Thoracic aorta (tissue), 2 donors: ENCODE measurements at places on chromosomes 1 and 21.

DNA sequence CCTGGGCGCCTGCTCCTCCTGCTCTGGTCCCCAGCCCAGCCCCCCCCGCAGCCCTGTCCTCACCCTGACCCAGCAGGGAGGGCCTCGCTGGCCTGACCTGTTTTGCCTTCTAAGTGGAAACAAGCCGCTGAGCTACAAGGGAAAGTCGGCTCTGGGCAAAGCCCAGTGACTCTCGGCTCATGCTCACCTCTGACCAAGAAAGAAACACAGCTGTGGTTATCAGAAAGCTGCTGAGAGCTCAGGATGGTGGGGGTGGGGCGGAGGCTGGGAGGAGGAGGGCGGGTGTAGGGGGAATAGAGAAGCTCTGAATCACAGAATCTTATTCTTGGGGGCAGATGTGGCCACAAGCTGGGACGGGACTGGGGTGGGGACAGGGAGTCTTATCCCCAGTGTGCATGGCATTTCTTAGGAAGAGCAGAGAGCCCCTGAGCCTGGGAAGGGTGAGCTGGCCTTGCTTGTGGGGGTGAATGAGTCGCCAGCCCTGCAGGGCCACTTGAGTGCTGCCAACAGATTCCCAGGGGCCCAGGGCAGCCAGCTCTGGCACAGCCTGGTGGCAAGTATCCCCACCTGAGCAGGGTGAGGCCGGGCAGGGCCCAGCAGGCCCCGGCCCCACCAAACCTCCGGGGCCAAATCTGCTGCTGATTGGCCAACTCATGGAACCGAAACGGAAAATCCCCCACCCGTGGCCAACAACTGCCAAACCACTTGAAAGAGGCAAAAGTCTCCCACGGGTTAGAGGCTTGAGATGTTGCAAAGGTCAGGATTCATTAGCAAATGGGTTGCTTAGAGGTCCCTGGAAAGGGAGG, 120.6 kb downstream of the SPSB1 start:
- DNase-seq: peak; percentile 57

DNA sequence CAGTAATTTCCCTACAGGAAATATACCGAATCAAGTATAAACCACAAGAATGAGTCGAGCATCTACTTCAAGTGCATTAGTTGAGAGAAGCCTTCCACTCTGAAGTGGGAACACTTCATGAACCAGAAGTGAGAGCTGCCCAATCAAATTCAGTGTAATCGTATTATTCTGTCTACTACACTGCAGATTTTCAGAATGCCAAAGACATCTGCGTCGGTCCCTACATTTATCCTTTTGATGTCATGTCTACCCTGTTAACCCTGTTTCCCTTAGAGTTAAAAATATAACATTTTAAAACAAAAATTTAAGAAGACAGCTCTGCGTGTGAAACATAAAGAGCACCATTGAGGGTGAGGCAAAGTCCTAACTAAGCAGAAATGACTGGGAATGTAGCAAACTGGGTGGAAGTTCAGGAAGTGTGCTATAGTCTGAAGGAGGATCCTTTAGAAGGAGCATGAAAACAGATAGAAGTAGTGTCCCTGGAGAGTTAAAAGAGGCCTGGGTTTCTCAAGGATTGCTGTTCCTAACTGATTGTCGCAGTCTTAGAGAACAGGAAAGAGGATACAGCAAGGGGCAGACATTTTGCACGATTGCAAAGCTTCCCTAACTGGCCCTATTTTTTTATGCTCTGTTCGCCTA, 291.2 kb downstream of the PTPRC start:
- no peak for DNase-seq

GRCh38 chr1:47231301-47232186, 481 bp downstream of the TAL1 start:
- no peak for DNase-seq

DNA sequence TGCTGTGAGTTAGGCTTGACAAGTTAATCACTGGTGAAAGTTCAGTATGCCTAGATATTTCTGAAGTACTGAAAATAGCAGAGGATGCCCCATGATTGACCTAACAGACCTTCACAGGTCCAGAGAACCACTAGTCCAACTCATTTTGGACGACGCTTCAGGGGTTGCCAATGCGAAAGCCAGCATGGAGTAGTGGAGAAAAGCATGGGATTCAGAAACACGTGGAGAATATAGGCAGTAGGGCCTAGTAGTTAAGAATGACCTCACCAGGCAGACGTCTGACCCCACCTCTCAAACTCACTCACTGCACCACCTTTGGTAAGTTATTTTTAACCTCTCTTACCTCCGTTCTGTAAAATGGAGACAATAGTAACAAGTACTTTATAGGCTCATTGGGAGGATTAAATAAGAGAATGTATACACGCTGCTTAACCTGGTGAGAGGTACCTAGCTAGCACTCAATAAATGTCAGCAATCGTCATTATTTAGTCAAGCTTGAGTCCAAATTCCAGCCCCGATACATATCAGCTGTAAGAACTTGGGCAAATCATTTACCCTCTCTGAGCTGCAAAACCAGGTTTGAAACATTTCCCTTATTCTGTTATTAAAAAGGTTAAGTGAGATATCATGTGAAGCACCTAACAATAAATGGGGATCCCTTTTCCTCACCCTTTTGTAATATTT, 13.2 kb downstream of the PLPP3 start:
- no peak for DNase-seq

GRCh38 chr1:37393173-37394120, 80.9 kb upstream of the ZC3H12A start:
- DNase-seq: no peak

- no peak for DNase-seq
Observed at GRCh38 chr1:10903421-10903820, 107.0 kb upstream of the CASZ1 start.

- no peak for DNase-seq
Observed at GRCh38 chr1:62654744-62655143, 33.4 kb downstream of the DOCK7 start.

DNA sequence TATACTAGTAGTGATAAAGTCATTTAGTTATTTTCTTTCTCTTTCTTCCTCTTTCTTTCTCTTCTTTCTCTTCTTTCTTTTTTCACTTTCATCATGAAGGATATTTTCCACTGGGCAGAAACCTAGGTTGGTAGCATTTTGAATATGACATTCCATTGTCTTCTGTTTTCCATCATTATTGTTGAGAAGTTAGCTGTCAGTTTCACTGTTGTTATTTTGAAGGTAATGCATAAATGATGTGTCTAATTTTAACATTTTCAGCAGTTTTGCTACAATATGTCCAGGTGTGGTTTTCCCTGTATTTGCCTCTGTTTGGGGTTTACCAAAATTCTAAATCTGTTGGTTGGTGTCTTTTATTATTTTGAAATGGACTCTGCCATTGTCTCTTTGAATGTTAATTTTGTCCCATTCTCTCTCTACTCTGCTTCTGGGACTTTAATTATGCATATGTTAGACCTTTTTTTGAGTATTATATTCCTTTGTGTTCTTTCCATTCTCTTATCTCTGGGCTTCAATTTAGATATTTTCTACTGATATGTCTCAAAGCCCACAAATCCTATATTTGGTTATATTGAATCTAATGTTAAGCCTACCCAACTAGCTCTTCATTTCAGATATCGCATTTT, 96.7 kb downstream of the HFM1 start:
- no peak for DNase-seq

- no peak for DNase-seq
Observed at GRCh38 chr1:4778056-4778455, 123.6 kb downstream of the AJAP1 start.

DNA sequence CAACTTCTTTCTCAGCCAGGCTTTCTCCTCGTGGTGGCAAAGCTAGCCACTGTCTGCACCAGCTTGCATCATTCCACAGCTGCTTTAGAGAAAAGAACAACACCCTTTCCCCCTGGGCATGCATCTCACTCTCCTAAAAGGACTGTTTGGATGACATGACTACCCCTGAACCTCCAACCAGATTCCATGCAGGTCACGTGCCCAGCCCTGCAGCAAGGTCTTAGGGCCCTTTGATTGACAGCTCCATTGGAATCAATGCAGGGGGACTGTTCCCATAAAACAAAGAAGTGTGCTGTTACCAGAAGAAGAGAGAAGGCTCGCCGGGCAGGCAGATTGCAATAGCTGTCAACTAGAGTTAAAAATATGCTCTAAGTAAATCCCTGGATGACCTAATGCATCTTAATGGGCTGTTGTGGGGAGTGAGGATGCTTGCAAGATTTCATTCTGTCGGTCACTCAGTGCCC, 24.4 kb downstream of the KCNA2 start:
- DNase-seq: no peak

GRCh38 chr21:45459171-45460010, 54.4 kb downstream of the COL18A1 start:
- DNase-seq: no peak

- DNase-seq: no peak
Observed at GRCh38 chr1:68585351-68585750, 88.5 kb upstream of the DEPDC1 start.

GRCh38 chr1:201818971-201819750, 9.8 kb upstream of the IPO9 start:
- DNase-seq: no peak

DNA sequence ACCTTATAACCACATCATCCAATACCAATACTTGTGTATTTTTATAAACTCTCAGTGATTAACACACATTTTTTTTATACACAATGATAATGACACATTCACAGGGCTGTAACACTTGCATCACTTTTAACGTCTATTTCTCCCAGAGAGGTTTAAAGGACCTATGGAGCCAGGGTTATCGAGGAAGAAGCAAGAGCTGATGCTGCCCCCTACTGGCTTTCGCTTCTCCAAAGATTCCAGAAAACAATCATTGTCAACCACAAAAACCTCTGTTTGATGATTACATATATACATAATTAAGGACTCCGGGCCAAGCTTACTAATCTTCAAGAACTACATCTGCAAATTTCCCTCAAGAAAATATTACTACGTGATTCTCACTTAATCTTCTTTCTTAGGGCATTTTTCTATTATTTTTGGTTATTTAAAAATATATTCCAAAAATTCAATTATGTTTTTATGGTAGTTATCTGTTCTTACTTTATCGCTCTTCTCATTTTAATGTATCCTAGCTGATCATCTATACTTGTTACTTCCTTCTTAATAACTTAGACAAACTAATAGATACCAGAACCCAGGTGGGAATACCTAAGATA, 214.5 kb downstream of the VAV3 start:
- DNase-seq: no peak

GRCh38 chr1:50917138-50918137, 42.6 kb downstream of the FAF1 start:
- no peak for DNase-seq

DNA sequence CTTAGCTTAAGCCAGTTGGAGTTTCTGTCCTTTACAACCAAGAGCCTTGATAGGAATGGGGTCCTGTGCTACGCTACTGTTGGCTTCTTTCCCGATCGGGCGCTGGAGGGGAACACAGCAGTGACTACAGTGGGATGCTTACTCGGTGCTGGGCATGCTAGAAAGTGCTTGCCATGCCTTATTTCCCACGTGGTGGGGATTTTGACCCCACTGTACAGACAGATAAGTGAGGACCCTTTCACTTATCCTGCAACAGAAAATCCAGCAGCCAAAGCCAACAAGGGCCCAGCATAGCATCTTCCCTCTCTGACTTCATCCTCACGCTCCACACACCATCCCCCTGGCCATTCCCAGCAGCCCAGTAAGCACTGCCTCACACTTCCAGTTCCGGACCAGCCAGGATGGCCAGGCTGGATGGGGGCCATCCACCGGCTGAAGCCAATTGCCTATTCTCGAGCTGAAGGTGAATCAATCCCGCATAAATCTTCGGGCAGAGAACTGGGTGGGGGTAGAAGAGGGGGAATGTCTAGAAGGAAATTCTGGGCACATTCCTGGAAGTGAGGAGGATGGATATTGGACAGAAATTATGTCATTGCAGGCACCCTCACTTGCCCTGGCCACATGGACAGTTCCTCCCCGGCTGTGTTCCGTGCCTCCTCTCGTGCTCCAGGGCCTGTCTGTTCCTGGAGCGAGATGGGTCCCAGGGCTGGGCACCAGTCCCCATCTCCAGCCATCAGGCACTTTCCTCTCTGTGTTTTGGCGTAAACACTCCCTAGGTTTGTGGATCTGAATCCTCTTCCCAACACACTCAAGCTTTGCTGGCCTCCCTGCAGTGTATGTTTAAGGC, 2.0 kb upstream of the ABCG1 start:
- DNase-seq: no peak

DNA sequence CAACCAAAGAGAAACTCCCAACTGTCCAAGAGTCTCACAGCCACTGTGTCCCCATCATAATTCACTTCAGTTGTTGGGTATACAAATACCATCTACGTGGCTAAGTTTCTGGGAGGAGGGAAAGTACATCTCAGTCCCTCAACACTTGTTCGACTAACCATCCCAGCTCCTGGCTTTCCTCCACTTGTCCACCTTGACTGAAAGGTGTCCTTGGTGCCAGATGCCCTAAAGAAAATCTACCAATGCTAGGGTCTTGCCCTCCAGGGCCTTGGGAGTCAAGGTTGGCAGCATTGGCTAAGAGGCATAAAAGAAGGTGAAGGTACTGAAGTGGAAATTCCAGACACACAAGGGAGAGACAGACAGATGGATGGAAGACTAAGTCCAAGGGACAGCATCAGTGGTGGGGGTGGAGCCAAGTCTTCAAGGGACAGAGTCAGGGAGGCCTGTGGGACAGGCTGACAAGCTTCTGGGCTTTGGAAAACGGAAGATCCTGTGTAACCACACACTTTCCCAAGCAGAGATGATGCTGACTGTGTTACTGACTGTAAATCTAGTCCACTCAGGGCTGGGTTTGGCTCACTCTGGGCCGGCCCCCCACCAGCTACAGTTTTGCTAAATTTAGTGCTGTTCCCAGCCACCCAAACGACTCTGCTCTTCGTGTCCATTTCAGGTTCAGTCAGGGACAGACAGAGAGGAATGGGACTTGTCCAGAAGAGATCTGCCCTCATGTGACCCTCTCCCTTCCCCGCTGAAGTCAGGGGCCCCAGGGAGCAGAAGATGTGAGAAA, 60.1 kb downstream of the CD34 start:
- DNase-seq: no peak
